ENCODE measurements at places on chromosomes 3 and 15.

- no peak for DNase-seq
These were observed 552 bp upstream of the XYLB start for GRCh38 chr3:38345879-38346586.

DNA sequence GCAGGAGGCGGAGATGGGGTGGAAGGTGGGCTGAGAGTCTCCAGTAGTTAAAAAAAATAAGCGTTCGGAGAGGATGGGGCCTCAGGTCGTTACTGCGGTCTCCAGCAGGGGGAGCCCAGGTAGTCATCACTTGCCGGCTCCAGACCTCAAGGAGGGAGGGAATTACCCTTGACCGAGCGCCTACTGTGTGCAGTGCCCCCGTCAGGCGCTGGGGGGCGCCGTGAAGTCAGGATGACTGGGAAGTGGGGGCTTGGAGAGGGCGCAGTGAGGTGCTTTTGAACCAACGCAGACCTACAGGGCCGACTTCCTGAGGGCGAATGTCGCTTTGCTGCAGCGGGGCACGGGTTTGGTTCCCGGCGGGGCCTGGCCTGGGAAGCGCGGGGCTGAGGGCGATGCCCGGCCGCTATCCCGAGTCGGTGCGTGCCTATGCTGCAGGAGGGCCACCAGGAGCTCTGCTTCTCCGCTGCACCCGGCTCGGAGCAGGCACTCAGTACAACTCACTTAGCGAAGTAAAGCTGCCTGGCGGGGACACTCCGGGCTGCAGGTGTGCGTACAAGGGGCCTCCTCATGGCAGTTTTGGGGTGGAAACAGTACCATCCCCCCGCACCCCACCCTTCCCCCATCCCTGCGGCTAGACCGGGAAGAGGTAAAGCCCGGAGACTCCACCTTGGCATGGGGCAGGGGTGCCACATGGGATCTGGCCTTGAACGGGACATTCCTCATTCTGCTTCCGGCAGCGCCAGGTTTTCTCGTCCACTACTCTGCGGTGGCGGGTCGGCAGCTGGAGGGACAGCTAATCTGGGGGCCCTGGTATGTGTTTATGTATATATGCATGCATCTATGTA, 79.8 kb downstream of the RHCG start:
- no peak for DNase-seq

- no peak for DNase-seq
These were observed 163.9 kb downstream of the DCLK3 start for GRCh38 chr3:36600404-36600803.

- no peak for DNase-seq
These were observed 27.3 kb downstream of the STT3B start for GRCh38 chr3:31559872-31560534.

- DNase-seq, result no peak
These were observed 37.8 kb upstream of the SCN5A start for GRCh38 chr3:38687321-38687720.

DNA sequence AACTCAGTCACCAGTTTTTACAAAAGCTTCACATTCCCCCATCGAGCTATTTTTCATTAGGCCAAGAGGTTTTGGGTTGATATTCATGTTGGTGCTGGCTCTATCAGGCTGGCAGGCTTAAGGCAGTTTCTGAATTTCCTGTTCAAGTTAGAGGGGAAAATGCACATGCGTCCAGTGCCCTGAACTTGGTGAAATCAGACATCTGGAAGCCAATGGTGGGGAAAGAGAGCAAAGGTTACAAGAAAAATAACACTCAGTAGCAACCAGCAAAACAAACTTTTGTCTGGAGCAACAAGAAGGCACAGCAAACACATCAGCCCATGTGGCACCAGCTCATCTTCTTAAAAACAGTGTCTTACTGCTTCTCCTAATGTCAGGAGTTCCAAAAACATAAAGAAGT, 155.6 kb upstream of the TSC22D2 start:
- DNase-seq, result no peak

DNA sequence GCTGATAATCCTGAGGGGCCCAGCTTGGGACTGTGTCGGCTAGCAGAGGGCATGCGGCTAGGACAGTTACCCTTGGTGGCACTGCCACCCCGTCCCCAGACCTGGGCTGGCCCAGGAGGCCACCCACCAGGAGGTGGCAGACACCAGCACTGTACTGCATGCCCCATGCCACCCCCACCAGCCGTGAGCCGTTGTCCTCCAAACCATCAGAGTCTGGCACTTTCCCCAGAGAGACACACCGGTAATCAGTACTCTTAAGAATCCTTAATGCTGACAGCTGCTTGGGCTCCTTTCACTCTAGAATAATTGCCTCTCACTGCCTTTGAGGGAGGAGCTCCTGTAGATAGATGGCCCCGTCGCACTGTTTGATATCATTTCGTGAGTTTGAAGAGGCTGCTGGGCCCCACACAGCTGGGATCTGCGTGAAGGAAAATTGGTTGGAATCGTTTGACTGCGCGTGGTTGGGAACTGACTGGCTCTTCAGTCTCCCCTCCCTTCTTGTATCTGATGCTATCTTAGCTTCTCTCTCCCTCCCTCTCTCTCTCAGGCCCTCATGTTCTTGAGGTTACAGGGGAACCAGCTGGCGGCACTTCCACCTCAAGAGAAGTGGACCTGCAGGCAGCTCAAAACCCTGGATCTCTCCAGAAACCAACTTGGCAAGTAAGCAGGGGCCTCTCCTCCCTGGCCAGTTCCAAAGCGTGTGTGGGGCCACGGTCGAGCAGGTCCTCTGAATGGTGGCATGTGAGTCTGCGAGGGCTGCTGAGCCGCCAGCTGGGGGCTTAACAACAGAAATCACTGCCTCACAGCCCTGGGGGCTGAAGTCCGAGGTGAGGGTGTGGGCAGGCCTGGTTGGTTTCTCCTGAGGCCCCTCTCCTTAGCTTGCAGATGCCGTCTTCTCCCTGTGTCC, 94.9 kb downstream of the LRRK1 start:
- no peak for DNase-seq

DNA sequence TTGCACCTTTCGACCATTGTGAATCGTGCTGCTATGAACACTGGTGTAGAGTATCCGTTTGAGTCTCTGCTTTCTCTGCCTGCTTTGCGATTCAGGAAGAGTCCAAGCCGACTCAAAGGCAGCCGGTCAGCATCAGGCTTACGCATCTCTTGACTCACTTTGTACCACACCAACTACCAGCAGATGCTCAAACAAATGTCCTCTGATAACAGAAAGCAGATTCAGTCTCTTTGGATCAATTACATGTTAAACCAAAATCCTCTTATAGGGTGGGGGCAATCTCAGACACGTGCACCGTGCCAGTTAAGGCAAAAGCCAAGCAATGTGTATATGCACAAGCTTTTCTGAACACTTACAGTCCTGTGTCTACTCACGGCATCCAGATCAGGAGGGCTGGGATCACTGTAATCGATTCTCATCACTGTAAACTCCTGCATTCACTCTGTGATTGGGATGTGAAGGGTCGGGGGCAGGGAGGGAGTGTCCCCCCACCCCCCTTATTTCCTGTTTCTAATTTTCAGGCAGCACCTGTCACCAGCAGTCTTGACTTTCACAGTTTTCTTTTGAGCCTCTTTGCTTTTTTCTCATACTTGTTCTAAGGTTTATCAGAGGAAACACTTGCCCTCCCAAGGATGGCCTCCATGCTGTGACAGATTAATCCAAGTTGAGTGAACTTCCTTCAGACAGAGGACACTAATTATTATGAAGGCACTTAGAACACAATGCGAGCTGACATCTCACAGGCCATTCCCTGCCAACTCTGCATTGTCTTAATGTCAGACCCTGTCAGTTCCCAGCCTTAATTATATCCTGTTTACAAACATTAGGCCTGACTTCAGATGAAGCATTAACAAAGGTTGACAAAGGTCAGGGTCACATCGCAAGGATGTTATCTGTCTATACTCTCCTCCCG, 153.5 kb downstream of the MECOM start:
- DNase-seq, result no peak

GRCh38 chr3:134803051-134803505, 8.0 kb downstream of the EPHB1 start:
- DNase-seq, result no peak

DNA sequence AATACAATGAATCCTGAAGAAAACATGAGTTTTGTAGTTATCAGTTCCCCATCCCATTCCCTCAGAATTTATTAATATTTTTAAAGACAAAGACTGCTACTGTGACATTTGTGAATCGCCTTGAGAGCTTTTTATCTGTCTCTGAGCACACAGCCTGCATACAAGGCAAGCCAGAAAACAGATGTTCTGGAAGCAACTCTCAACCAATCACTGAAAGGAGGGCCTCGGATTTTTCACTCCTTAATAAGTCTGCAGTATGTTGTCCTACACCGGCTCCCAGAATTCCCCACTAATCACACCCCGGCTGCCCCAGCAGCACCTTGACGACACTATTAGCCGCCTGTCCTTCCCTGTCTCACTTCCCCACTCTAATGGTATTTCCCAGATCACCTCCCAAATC, 138.5 kb downstream of the ZNF621 start:
- DNase-seq, result no peak

DNA sequence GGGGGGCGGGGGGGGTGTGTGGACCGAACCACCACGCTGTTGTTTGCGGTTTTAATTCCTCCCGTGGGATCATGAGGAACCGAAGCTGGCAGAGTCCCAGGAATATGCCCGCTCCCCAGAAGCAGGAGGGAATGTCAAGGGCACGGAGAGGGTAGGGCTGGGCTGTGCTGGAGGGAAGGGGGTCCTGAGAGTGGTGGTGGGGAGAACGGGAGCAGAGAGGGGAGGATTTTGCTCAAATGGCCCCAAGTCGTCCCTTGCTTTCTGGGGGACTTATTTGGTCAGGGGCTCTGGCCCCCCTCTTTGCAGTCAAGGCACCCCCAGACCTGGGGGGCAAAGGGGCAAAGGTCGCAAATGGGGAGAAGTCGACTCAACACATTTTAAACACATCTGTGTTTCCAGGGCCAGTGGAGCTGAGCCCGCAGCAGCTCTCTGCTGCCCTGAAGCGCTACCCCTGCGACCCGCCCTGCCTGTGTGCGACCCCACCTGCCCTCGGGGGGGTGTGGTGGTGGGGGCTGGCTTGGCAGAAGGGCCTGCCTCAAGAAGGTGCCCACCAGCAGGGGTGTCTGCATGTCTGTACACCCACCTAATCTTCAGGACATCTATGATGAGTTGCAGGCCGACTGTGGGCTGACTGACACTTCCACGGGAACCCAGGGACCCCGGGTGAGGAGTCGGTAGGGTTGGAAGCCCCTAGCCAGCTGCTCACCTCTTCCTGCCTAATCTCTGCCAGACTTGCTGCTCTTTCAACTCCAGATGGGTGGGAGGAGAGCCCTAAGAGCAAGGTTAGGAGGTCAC, 602 bp upstream of the ATP2B2 start:
- peak; percentile 11 for DNase-seq

DNA sequence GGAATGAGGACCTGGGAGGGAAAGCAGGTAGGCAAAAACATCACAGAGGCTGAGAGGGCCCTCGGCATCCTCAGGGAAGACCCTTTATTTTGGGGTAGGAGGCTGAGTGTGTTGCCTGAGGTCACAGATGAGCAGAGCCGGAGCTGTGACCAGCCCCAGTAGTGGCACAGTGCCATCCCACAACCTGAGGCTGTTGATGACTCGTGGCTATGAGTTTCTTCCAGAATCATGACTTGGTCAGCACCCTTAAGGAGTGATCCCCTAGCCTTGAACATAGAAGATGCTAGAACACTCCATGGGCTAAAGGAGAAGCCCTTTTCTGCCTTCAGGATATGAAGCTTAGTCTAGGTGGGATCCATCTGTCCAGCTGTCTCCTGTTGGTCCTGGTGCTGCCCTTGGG, 19.5 kb upstream of the CXCR6 start:
- DNase-seq, result no peak

DNA sequence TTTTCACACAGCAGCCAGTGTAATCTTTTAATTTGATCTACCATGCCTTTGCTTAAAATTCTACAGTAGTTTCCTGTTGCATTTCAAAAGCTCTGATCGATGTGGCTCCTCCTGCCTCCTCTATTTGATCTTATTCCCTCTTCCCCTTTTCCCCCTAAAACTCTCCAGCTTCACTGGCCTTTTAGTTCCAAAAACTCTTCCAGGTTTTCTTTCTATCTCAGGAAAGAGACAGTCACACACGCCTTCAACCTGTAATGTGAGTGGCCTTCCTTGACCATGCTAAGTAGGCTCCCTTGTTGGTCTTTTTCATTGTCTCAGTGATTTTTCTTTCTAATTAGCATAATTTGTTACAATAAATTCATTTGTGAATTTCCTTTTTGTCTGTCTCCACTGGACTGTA, 985 bp downstream of the TEX9 start:
- DNase-seq, result no peak

DNA sequence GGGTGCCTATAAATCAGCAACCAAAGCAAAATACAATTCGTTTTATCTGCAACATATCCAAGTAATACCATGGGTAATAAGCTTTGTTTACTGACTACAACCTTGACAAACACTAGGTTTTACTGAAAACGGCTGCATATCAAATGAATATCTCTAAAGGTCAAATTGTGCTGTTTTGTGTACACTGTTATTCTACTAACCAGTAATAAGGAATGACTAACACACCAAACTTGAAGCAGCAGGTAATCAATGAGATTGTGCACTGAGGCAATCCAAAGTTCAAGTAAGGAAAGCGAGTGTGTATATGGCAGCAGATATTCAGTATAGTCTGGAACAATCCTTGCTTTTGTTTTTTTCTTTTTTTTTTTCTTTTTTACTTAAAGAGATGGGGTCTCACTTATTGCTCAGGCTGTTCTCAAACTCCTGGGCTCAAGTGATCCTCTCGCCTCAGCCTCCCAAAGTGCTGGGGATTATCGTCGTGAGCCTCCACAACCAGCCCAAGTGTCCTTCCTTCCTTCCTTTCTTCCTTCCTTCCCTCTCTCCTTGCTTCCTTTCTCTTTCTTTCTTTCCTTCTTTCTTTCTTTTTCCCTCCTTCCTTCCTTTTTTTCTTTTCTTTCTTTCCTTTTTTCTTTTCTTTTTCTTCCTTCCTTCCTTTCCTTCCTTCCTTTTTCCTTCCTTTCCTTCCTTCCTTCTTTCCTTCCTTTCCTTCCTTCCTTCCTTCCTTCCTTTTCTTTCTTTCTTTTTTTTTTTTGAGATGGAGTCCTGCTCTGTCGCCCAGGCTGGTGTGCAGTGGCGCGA, 34.9 kb downstream of the AP3S2 start:
- DNase-seq, result no peak

DNA sequence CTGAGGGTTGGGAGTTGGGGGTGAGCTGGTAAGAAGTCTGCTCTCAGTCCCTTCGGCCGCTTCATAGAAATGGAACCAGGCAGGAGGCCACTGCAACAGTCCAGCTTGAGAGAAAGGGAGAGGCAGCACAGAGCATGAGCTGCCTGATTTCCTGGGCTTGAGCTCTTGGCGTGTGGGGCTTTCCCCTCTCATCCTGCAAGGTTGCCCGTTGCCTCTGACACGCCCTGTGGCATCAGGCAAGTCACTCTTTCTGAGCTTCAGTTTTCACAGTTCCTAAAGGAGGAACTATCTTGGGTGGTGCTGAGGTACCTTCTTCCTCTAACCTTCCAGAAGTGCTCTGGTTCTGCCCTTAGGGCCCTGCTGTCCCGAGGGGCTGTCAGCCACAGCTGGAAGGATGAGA, 4.9 kb downstream of the MESP2 start:
- DNase-seq, result no peak

DNA sequence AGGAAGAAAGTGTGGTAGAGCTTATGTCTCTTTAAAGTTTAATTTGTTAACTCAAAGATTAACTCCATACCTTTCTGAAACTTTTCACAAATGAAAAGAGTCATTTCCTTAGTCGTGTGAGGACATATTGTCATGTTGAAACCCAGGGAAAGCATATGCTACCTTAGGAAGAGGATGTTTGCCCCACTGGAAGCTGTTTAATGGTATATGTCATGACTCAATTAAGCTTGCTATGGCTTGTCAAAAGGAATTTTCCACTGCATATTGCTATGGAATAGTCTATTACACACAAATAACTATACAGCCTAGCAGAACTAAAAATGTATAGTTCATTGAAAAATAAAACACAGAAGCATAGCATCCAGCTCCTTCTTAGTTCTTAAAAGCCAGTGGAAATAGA, 69.9 kb downstream of the NSUN3 start:
- no peak for DNase-seq

Data from renal cortex interstitium (tissue), 15 donors.